Renal cortical epithelial cell (primary cell): ENCODE measurements at places on chromosomes 1 and 21.

GRCh38 chr1:178945763-178946266 lies 74.9 kb upstream of the ANGPTL1 start:
- DNase-seq, result no peak

DNA sequence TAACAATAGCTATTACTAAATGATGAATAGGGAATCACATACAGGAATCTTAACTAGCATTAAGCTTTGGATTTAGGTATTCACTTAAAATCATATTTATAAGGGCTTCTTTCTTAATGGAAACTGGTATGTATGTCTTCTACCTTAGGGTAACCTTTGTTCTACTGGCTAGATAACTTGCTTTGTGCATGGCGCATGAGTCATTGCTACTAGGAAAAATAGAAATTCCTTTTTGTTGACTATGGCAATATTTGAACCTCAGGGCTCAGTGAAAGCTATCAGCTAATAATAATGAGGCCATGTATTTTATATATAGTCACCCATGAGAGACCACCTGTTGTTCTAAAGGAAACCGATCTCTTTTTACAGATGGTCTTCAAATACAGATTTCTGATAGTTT lies 72.5 kb downstream of the RPS6KC1 start:
- peak; percentile 80 for DNase-seq

DNA sequence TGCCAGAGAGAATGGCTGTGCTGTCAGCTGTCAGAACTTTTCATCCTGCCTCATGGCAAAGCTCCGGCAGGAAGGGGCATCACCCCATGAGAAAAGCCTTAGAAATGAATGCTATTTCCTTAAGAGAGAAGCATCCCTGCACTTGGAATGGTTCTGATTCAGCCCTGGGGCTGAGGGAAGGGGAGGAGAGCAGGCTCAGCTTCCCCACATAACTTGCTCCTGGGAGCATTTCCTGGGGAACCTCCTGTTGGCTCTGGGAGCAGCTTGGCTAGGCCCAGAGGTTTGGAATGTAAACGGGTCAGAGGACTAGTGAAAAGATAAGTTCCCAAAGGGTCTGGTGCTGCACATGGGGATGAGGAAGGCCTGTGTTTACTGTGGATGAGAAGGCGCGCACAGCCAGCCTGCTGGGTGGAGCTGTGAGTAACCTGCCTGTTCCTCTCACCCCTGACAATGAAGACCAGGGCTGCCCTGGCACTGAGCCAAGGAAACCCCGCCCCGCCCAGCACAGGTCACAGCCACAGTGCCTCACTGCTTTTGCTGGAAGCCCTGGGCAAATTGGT lies 5.0 kb downstream of the PRELP start:
- peak; percentile 58 for DNase-seq

GRCh38 chr1:66341446-66342089 lies 192.4 kb upstream of the SGIP1 start:
- no peak for DNase-seq

- DNase-seq, result peak; percentile 97
These were observed 1.5 kb upstream of the PTP4A2 start for GRCh38 chr1:31939484-31940329.

GRCh38 chr1:33379631-33380354 lies 51.1 kb downstream of the PHC2 start:
- peak; percentile 49 for DNase-seq

DNA sequence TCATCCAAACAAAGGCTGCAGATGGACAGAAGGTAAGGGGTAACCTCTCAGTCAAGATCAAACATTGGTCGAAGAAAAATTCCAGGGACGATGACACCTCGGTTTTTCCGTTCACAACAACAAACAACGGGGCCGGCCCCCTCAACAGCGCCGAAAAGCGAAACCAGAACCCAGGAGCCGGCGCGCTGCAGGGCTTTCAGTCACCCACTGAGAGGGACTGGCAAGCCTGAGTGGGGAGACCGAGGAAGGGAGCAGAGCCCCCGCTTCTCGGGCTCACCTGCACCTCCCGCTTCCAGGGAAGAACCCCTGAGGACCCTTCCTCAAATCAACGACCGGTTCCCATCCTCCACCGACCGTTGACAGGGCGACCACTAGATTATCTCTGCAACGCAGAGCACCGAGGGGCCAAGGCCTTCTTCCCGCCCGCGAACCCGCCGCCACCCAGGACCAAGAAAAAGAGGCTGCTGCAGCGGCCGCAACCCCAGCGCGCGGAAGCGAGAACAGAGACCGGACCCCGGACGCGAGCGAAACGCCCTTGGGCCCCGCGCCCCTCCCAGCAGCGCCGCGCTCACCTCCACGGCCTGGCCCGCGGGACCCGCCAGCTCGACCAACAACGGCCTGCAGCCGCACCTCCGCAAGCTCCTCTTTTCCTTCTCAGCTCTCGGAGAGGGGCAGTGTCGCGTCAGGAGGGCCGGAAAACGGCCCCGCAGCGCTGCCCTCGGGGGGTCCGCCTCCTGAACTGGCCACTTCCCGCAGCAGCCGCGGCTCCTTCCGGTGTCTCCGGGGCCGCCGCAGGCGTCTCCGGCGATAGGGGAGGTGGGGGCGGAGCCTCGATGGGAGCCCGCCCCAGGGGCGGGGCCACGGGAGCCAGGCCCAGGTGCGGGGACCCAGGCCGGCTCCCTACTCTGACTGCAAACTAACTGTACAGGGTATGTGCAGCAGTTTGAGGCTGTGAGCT lies at the start of gene USP33:
TSS of gene USP33 (minus strand) at position 782 of the 958 bp plus-strand sequence. CDS start 18,155 bp downstream, outside the sequence.
- peak; percentile 60 for DNase-seq

DNA sequence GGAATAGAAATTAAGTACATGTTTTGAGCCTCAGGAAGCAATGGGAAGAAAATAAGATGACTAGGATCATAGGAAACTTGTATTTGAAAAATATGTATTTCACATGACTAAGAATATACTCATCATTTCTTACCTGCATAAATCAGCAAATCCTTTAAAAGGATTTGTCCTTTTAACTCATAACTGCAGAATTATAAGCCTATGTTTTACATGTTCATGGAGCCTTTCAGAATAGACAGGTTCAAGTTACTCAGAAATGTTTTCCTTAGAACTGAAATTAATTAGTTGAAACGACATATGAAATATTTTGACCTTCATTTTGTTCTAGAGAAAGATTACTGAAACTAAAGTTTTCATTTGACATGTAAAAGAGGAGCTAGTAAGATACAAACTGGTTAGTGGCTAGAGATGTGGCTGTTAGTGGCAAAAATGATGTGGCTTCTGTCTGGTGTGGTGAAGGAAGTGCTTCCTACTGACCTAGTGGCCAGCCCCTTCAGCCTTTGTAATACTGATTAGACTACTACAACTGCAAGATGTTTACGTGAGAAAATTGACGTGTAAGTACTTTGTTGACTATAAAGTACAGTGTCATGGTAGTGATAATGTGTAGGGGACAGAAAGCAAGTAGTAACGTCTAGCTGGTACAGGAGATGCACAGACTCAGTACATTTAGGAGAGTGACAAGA lies 54.7 kb downstream of the PACC1 start:
- no peak for DNase-seq

DNA sequence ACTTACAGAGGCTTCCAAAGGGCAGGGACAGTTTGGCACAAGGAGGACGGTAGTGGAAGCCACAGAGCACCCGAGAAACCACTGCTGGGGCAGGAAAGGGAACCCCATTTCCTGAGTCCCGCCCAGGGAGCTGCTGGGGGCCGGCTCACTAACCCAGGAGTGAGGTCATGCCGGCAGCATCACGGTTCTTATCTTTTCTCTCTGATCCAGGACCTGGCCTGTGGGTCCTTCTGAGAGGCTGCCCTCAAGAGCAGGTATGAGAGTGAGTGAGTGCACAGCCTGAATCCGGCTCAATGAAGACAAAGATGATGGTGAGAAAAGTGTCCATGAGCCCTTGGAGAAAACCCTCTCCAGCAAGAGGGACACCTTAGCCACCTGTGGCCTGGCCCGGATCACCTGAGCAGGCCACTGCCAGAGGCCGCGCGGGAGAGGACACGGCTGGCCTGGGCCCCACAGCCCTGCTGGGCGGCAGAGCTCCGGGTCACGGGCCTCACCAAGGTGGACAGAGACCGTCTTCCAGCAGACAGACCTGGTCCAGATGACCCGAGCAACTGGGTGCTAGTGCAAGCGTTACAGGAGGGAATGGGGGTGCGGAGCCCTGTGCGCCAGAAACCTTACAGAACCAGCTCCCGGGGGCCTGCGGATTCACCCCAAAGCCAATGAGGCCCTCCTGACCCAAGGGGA lies 94.9 kb downstream of the RIPK4 start:
- DNase-seq, result no peak

DNA sequence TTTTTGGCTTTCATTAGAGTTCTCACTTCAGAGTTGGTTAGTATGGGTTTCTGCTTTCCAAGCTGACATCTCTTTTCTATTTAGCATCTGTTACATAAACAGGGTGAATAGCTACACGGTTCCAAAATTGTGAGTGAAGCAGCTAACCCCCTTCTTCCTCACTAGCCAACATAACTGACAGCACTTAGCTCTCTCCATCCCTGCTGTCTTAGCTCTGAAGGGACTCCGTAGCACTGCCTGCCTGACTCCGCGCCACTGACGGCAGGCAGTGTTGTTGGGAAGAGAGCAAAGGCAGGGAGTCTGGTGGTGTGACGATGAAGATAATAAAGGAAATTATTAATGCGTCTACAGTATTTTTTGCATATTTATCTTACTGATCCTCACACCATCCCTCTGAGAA lies 247.0 kb downstream of the PTBP2 start:
- no peak for DNase-seq

DNA sequence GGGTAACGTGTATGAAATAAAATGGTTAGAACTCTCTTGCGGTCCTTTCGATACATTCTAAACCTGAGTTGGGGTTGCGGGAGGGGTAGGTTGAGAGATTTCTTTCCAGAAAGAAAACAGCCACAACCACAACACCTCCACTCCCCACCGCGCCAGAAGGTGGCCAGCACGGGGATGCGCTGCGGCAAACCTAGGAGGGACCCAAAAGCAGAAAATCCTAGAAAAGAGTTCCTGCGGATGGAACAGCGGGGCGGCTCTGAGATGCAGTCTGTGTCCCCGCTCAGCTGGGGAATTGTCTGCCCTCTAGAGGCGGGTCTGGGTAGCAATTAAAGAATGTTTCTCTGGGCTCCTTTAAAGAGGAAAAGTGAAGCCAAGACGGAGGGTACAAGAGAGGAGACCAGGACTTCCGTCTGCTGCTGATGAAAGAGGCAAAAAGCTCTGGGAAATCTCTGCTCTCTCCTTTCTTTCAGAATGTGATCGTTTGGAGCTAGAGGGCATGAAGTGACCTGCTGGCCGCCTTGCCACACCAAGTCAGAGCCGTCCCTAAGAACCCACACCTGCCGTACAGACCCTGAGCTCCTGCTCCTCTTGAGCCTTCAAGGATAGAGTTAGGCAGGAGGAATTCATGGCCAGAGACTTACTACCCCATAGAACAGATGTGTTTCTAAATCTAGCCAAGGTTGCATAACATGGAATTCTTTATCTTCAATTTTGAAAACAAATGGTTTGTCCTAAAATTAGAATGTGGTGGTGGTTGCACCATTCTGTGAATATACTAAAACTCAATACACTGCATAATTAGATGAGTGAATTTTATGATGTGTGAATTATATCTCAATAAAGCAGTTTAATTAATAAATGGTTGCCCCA lies 46.5 kb upstream of the COA6 start:
- DNase-seq, result peak; percentile 29

- no peak for DNase-seq
These were observed 62.9 kb upstream of the ZNF326 start for GRCh38 chr1:89931964-89932363.

GRCh38 chr1:169361281-169361680 lies 6.3 kb downstream of the NME7 start:
- peak; percentile 3 for DNase-seq

GRCh38 chr1:38662126-38662525 lies 197.4 kb downstream of the RRAGC start:
- no peak for DNase-seq

GRCh38 chr1:40264354-40264781 lies 6.3 kb downstream of the ZMPSTE24 start:
- DNase-seq, result no peak

DNA sequence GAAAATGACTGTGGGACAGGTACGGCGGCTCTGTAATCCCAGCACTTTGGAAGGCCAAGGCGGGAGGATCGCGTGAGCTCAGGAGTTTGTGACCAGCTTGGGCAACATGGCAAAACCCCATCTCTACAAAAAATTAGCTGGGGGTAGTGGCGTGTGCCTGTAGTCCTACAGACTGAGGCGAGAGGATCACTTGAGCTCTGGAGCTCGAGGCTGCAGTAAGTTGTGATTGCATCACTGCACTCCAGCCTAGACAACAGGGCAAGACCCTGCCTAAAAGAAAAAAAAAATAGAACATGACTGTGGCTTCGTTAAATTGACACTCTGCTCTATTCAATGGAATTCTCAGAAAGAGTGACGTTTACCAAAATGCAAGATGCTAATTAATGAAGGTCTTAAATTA lies 3.9 kb upstream of the DBT start:
- DNase-seq, result no peak

DNA sequence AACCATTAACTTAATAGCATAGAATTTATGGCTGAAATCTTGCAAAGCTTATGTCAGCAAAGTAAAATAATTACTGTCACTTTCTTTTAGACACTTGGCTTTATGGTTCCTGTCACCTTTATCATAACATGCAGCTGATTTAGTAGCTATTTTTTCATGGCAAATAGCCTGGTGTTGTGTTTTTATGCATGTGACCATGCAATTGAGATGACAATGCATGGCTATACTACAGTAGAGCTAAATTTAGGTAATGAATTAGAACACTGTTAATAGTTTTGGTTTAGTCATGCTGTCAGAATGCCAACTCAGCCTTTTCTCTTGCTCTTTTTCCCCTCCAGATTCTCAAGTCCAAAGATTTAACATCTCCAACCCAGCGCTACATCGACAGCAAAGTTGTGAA lies 88.6 kb downstream of the TGFB2 start:
- peak; percentile 28 for DNase-seq

DNA sequence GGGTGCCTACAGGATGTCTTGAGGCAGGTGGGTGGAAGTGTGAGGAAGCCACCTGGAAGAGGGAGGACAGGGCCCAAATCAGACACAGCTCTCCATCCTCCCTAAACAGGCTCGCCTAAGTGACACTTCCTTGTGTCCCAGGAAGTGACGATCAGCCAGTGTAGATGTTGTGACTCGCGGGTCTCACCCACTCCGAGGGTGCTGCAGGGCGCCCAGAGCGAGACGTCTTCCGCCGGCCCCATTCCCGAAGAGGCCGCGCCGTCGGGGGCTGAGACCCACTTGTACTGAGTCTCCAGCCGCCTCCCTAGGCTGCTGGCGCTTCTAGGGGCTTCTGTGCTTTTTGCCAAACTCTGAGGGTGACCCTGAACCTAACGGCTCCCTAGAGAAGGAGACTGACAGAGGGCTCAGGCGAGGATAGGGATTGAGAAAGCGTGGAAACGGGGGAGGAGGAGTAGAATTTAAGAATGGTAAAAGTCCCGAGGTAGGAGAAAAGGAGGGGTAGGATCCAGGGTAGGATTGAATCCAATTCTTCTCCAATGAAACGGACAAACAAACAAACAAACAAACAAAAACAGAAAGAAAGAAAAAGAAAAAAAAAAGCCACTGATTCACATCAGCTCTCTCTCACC lies 543 bp upstream of the MARK1 start:
- DNase-seq, result no peak

DNA sequence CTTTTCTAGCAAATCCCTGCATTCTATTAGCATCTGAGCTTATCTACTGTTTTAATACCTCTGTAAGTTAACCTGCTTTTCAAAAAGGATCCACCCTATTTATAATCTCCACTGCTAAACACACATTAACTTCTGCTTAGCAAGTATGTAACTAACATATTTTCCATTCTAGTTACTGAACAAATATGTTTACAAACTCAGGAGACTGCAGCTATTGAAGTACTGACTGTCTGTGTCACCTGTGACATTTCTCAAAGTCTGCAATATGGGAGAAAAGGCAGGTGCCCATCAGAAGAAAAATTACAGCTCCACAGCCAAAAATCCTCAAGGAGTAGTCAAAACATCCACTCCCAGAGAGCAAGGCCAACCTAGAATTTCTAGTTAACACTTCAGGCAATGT lies 88.3 kb downstream of the JAK1 start:
- no peak for DNase-seq
